ENCODE measurements at places on chromosomes 1 and 21.

DNA sequence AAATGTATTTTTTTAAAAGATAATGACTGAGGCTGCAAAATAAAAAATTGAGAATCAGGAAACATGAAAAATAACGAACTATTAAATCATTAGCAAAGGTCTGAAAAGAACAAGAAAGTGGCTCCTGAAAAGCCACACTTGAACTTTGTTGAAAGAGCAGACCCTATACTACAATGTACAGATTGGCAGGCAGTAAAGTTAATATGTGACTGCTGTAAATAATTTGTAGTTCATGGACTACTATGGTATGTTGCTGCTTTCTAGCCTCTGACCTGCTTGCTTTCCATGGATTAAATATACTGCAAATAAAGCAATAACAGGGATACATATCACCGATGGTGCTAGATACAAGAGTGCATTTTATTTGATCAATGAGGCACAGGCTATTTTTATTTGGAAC lies 18.6 kb downstream of the NR5A2 start:
- no peak for DNase-seq

GRCh38 chr1:243286409-243287122 lies 30.7 kb downstream of the SDCCAG8 start:
- DNase-seq = no peak

DNA sequence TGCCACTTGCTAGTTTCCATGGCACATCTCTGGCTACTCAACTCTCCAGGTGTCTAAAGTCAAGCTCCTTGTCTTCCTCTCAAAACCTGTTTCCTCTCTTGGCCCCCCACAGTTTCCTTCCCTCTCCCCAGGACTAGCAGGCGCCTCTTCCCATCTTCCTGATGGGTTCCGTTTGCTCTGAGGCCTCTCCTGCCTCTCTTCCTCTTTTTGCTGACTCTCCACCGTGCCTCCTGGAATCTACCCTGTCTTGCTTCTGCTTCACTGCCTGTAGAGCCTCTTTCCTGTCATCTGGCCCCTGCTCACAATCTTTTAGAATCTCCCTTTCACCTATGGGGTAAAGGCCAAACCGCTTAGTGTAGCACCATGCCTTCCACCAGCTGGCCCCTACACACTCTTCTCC lies 21.8 kb upstream of the LHX4 start:
- no peak for DNase-seq

DNA sequence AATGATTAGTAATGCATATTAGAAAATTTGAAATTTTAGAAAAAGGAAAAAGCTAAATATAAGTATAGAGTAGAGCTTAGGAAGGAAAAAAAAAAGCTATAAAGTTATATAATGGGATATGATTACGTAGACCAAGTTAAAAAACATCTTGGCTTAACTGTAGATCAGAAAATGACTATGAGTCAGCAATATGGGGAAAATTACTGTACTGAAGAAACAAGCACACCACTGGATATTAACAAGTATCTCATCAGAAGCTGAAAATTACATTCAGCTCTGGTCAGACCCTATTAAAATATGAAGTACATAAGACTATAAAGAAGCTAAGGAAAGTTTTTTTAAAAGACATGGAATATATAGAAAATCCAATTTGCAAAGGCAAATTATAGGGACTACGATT lies 19.5 kb downstream of the DNAJC8 start:
- no peak for DNase-seq

- no peak for DNase-seq
These were observed 21.7 kb downstream of the RHBG start for GRCh38 chr1:156390469-156391365.

DNA sequence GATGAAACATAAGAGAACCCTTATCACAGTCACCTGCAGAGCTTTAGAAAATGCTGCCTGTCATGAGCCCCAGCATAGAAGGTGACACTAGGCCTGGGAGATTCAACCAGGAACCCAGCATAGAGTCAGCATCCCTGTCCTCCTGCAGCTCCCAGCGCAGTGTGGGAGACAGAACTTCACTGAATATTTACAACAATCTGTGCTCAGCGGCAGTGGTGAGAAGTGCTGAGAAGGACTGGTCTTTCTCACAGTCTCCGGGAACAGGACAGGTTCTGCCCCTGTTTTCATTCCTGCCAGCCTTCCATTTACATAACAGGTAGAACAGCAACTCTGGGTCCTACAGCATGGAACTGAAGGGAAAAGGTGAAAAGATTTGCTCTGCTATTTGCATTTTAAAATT lies 83.5 kb upstream of the GADD45A start:
- DNase-seq = no peak

GRCh38 chr1:115539061-115539460 lies 102.7 kb upstream of the VANGL1 start:
- no peak for DNase-seq

GRCh38 chr1:60388092-60388987 lies 314.8 kb upstream of the C1orf87 start:
- peak; percentile 14 for DNase-seq

GRCh38 chr1:201693890-201694607 lies 134.9 kb upstream of the IPO9 start:
- DNase-seq = no peak

DNA sequence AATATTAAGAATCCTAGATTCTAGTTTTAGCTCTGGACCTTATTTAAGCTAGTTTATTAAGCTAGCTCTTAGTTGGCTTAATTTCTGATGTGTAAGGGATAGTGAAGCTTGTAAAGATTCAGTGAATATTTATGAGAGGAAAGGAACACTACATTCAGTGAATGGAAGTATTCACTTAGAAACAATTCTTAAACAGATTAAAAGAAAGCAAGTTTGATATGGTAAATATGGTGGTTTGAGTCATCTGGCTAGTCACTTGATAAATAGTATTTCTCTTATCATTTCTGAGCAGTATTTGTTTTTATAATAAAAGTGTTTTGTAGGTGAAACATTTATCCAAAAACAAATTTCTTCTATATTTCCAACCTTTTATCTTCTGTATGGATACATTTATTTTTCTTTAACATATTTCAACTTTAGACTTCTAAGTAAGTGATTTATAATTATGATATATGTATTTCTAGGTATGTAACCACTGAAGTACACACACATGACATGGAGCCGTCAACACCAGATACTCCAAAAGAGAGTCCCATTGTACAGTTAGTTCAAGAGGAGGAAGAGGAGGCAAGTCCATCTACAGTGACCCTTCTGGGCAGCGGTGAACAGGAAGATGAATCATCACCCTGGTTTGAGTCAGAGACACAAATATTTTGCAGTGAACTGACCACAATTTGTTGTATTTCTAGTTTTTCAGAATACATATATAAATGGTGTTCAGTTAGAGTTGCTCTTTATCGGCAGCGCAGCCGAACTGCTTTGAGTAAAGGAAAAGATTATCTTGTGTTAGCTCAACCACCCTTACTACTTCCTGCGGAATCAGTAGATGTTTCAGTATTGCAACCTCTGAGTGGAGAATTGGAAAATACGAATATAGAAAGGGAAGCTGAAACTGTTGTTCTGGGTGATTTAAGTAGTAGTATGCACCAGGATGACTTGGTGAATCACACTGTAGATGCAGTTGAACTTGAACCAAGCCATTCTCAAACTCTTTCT lies 55.6 kb downstream of the SUCO start:
- DNase-seq = no peak

- no peak for DNase-seq
These were observed 28.2 kb upstream of the RGL1 start for GRCh38 chr1:183776731-183777130.

DNA sequence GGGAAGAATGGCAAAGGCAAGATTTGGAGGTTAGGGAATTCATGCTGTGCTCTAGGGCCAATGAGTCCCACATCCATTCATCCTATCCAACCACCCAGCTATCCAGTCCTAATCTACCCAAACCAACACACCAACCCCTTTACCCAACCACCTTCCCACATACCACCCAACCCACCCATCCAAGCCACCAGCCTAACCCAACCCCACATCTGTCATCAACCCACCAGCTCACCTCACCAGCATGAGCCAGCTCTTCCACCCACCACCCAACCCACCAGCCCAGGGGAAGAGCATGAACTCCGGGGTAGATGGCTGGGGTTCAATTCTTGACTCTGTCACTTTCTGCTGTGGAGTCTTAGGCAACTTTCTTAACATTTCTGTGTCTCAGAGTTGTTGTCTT lies 35.9 kb upstream of the DISP3 start:
- no peak for DNase-seq

- DNase-seq = no peak
These were observed 11.8 kb downstream of the TNR start for GRCh38 chr1:175731581-175731980.

DNA sequence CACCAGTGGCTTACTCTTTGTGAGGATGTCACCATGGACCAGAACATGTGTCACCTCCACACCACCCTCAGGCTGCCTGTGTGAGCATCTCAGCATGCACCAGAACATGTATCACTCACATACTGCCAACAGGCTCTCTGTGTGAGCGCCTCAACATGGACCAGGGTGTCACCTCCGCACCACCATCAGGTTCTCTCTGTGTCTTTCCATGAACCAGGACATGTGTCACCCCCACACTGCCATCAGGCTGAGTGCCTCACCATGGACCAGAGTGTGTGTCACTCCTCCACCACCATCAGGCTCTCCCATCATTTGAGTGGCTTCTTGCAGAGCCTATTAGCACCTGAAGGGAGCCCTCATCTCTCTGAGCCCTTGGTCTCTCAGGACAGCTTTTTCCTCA lies 125.2 kb downstream of the ZNF648 start:
- DNase-seq = no peak

GRCh38 chr1:177282976-177283375 lies 112.2 kb downstream of the BRINP2 start:
- no peak for DNase-seq

- no peak for DNase-seq
These were observed 31.9 kb upstream of the SLC19A1 start for GRCh38 chr21:45574081-45574501.

DNA sequence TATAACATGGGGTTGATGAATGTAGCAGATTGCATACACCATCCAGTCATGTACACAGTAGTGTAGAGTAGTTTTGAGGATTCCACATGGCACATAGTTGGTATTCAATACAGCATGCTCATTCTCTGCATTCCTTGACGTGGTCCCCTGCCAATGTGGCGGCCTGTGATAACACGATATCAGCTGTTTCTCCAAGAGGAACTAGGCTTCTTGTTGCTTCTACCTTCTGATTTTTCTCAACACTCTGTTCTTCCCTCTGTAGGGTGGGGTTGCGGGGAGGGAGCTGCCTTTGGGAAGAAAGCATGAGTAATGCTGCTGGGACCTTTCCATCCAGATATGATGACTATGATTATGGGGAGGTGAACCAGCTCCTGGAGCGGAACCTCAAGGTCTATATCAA lies 19.4 kb downstream of the SESN2 start:
- no peak for DNase-seq

GRCh38 chr1:96080925-96081324 lies 640.7 kb upstream of the PTBP2 start:
- DNase-seq = no peak

GRCh38 chr21:35071347-35071746 lies 22.2 kb upstream of the RUNX1 start:
- DNase-seq = no peak

DNA sequence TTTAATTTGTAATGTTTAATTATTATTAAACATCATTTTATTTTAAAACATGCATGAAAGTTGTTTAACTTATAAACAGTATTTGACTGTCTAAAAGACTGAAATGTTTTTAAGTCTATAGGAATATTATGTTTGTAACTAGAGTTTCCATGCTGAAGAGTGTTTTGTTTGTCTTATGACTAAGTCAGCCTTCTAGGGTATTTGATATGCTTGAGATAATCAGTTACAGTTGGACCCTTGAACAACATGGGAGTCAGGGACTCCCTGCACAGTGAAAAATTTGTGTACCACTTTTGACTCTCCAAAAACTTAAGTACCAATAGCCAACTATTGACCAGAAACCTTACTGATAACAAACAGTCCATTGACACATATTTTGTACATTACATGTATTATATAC lies 45.5 kb upstream of the KANK4 start:
- no peak for DNase-seq

DNA sequence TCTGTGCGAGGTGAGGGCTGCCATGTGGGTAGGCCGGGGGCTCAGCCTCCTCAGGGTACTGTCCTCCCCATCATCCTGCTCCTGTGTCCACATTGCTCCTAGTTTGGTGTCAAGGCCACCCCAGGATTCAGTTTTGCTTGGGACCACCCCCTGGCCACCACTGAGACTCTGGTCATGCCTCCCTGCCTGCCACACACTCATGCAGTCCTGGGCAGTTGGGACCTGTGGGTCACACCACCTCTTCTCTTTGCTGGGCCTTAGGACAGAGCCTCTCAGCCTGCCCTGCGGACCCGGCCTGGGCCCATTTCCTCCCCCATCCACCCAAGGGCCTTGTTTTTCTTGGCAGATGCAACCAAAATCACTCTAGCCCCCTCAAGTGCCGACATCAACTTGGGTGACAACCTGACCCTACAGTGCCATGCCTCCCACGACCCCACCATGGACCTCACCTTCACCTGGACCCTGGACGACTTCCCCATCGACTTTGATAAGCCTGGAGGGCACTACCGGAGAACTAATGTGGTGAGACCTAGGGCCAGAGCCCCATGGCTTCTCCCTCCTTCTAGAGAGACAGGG lies 19.4 kb downstream of the TMEM81 start:
- no peak for DNase-seq

DNA sequence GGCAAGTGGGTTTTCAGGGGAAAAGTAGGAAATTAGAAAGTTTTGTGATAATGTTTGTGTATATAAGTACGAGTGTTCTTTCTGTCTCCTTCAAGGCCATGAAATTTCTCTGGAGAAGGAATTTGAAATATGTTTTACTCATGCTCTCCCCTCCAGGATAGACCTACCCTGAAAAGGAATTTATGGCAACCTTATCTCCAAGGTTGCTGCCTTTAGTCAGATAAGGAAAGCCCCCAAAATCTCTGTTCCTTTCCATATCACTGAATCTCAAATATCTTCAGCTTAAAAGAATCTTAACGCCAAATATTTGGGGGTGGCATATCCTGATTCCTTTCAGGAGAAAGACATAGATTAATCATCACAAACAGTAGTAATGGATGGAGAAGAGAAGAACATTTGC lies 499 bp upstream of the C4BPB start:
- no peak for DNase-seq

- no peak for DNase-seq
These were observed 209.3 kb upstream of the C1orf105 start for GRCh38 chr1:172211221-172211620.

GRCh38 chr1:209768354-209768774 lies 12.5 kb downstream of the TRAF3IP3 start:
- no peak for DNase-seq

Data from NCI-H2081 treated with DMSO at 0.1 percent for 48 hours (cell line).